ENCODE measurements at places on chromosomes 3 and 15.

GRCh38 chr3:47949979-47950378, 66.2 kb downstream of the MAP4 start:
- DNase-seq = no peak

- DNase-seq = no peak
These were observed 191.4 kb downstream of the AKAP13 start for GRCh38 chr15:85571780-85572179.

DNA sequence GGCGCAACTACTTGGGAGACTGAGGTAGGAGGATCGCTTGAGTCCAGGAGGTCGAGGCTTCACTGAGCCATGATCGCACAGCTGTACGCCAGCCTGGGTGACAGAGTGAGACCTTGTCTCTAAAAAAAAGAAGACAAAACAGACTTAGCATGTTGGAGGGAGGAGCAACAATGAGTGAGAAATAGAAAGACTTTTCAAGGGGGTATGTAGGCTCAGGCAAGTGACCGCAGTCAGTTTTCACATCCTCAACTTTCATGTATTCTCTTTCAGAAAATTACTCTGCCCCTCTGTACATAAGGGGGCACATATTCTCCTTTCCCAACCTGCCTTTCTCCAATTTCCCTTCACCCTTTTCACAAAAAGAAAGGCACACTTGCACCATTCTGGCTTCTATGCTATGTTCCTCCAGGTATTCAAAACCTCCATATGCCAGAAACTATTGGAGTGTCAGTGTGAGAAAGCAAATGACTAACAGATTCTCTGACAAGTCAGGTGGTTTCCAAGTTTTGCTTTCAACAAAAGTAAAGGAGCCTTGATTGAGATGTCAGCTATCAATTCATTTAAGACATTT, 7.6 kb downstream of the NSUN3 start:
- no peak for DNase-seq

- no peak for DNase-seq
These were observed 296.9 kb upstream of the NECTIN3 start for GRCh38 chr3:110774496-110775265.

DNA sequence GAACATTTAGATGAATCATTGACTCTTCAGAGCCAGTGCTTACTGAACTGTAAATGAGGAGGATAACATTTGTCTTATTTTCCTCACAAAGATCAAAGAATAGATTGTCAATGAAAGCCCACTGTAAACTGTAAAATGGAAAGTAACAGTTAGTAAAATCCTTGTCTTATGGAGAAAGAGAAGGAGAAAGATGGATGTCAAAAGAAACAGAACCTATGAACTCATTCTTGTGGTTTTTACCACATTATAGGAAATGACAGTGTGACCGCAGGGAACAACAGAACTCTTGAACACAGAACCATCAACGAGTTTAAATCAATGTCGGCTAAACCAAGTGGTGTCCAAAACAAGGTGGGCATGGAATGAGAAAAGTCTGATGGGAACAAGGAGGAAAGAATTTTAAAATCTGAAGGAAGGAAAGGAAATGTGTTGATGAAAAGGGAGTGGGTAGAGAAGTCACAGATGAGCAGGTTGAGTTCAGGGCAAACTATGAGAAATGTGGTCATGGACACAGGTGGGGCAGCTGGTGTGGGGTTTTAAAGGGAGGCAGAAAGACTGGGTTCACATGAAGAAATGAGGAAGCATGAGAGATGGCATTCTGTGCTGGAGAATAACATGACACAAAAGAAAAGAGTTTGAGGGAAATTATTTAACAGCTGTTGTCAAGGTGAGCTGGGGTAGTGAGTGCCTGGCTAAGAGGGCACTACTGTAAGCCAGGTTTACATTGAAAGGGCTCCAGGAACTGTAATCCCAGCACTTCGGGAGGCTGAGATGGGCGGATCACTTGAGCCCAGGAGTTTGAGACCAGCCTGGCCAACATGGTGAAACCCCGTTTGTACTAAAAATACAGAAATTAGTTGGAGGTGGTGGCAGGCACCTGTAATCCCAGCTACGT, 42.4 kb upstream of the ETV5 start:
- DNase-seq = no peak
